Stimulated activated CD4-positive, alpha-beta T cell treated with anti-CD3 and anti-CD28 coated beads, Interleukin-4, amount 100 ng/mL, for 1 hour (primary cell): ENCODE measurements at places on chromosomes 5 and 9.

DNA sequence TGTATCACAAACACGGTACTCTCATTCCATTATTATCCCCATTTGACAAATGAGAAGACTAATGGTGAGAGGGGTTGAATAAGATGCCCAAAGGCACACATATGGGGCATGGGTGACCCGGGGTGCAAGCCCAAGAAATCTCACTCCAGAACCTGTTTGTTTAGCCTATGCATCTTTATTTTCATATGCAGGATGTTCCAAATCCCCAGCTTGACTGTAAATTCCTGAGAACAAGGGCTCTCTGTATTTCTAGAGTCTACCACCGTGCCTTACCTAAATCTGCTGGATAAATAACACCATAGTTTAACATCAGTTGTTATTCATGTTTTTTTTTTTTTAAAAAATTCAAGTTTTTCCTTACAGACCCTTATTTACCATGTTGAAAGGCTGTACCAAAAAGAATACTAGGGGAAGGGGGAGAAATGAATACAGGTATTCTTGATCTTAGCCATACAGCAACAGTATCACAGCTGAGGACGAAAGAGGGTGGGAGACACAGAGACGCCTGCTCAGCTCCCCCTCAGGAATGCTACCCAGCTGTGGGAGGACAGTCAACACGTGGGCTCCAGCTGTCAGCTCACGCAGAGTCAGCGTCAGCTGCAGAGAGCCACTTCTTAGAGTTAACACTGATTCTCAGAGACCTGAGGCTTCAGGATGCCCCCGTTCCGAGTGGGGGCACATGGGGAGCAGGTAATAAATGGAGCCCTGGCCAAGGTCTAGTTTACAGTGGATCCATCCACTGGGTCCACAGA is 86.6 kb downstream of the MED27 start:
- DNase-seq: no peak

DNA sequence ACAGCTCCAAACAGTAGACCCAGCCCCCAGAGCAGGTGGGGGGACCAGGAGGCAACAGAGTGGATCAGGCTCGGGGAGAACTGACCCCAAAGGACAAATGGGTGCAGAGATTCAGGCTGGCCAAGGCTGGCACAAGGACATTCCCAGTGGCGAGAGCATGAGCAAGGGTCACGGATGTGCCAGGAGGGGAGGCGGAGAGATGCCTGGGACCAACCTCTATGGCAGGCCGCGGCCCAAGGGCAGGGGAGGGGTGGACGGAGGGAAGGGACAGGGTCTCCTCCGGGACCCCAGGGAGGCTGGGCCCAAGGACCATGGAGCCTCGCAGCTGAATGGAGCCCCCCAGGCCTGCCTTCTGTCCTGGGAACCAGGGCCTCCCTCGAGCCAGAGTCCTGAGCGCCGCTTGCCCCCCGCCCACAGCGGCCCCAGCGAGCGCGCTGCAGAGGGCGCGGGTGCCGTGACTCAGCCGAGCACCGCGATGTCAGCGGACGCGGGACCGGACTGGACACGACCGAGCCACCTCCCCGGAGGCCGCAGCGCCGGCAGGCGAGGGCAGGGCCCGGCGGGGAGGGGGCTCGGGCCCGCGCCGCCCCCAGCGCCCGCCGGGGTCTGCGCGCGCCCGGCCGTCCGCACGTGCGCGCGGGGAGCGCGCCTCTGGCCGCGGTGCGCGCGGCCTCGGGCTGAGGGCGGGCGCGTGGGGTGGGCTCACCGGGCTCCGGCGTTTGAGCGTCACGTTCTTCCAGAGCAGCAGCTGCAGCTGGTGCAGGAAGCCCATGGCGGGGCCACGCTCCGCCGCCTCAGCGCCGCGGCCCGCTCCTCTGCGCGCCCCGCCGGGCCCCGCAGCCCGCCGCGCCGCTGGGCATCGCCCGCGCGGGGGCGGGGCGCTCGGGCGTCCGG is at the start of gene ABCA2:
ABCA2 (minus strand) TSS at position 869 of the 894 bp plus-strand sequence; CDS start at position 772, 97 bp downstream.
- no peak for DNase-seq

GRCh38 chr9:35656831-35657545 is 831 bp downstream of the RMRP start:
- DNase-seq: no peak

DNA sequence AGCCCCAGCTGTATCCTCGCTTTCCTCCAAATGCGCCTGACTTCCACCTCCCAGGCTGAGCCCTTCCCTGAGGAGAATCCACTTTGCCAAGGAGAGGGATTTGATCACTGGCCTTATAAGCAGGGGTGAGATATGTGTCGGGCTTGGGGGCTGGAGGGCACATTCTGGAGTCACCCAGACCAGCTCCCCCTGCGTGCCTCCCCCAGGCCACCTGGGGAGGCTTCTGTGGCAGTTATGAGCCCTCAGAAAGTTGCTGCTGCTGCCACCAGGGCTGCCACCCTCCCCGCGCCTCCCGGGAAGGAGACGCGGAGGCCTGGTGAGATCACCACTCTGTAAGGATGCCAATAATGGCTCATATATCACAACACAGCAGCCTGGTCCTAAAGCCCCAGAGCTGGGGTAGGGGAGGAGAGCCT is 211.5 kb downstream of the PAPPA start:
- DNase-seq: no peak

DNA sequence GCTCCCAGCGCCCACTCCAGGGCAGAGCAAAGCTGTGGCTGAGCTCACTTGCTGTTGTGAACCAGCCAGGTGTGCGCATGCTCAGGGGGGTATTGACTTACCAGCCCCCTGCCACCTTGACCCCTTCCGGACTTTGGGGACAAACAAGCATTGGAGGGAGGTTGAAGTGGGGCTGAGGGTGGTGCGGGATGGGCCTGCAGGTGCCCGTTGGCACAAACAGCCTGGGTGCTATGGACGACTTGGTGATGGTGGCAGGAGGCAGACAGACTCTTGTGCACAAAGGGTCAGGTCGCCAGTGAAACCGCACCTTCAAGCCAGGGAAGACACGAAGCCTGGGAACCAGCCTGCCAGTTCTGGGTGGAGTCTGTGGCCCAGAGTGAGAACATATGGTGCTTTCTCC is 858.5 kb upstream of the PTPRD start:
- no peak for DNase-seq

GRCh38 chr5:65663804-65664521 is 39.1 kb downstream of the SHLD3 start:
- DNase-seq: no peak

DNA sequence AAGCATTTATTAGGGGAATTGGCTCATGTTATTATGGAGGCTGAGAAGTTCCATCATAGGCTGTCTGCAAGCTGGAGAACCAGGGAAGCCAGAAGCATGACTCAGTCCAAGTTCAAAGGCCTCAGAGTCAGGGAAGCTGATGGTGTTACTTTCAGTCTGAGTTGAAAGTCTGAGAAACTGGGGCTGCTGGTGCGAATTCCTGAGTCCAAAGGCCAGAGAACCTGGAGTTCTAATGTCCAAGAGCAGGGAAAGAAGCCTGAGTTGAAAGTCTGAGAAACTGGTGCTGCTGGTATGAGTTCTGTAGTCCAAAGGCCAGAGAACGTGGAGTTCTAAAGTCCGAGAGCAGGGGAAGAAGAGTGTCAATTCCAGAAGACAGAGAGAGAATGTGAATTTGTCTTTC is 641.1 kb downstream of the ISL1 start:
- no peak for DNase-seq

GRCh38 chr5:156523607-156524006 is 196.6 kb downstream of the SGCD start:
- DNase-seq: no peak

GRCh38 chr5:104573949-104574709 is 1011.5 kb upstream of the NUDT12 start:
- no peak for DNase-seq

GRCh38 chr9:97321691-97322090 is 14.2 kb downstream of the CCDC180 start:
- no peak for DNase-seq

- no peak for DNase-seq
Observed at GRCh38 chr9:115972362-115972761, 181.2 kb upstream of the PAPPA start.

DNA sequence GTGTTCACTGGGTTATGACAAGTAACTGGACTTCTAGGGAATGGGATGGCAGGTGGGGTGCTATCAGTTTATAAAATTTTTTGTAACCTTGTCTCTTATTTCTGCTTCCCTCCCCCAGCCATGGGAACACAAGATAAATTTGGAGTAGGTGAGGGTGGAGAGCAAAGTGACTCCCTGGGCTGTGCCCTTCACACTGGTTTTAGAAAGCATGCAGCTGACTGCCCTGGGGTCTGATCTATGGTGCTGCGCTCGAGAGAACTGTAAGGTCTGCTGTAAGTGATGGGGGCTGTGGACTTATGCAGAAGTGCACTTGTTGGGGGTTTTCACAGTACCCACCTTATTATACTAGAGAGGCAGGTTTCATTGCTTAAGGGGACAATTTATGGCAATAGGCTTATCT is 247.7 kb upstream of the DMRT1 start:
- DNase-seq: no peak

- no peak for DNase-seq
Observed at GRCh38 chr9:133112663-133113026, 8.4 kb downstream of the RALGDS start.

- no peak for DNase-seq
Observed at GRCh38 chr9:78026416-78026815, 5.2 kb downstream of the GNAQ start.

DNA sequence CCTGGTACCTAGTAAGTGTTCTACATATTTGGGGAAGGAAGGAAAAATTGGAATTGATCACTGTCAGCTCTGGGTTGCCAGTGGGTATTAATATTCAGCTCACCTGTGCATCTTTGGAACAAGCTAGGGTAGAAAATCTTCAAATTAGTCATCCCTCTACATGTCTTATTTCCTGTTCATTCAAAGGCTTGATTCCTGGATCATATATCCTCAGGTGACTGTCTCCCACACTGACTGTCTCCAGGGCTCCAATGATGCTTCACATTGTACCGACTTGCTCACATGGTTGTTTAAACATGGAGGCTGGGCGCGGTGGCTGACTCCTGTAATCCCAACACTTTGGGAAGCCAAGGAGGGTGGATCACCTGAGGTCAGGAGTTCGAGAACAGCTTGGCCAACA is 11.6 kb upstream of the SUSD1 start:
- DNase-seq: no peak

DNA sequence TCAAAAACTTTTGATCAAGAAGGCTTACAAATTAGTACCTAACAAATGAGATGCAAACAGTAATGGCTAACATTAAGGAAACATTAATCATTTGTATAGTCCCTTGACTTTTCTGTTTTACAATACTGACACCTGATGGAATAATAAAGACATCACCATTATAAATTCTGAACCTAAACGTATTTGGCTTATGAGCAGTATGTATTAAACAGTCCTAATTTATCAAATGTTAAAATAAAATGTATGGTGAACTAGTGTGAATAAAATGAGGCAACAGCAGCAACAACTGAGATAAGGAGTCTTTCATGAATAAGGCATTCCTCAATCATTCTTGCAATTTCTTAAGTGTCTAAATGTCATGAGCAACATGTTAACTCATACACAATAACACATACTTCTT is 6.0 kb downstream of the PUM3 start:
- no peak for DNase-seq

DNA sequence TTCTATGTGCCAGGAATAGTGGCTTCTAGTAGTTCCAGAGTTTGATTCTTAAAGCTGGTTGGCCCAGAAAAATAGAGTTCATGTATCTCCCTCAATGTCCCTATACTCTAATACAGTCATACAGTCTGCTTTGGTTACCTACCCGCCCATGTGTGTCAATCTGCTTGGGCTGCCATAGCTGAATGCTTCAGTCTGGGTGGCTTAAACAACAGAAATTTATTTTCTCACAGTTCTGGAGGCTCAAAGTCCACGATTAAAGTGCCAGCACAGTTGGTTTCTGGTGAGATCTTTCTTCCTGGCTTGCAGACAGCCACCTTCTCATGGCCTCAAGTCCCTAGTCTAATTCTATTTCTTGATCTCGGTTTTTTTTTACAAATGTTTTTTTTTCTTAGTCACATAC is 1739.0 kb downstream of the MAT2B start:
- DNase-seq: no peak

- DNase-seq: no peak
Observed at GRCh38 chr5:61472172-61472958, 140.3 kb downstream of the ZSWIM6 start.

GRCh38 chr9:82720515-82720914 is 342.4 kb downstream of the RASEF start:
- DNase-seq: no peak

DNA sequence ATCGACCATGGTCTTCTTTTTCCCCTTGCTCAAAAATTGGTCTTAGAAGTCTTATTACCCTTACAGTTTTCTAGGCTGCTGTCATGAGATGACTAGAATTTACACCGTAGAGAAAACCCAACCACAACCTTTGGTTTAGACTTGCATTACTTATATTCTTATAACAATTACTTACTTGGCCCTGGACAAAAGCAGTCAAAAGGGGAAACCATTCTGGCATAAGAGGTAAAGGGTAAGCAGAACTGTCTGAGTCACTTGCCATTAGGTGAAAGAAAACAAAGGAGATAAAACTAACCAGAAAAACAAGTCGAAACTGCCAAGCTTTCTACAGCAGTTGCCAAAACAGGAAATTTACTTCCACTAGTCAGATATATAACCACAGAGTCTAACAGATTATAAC is 17.9 kb downstream of the TMEM245 start:
- no peak for DNase-seq
